ENCODE measurements at places on chromosomes 16 and 17. TPM values are rescaled to one million over a fixed set of nuclear protein-coding genes. Genes with fewer than 3 reads are reported as not detected.

The SLC12A3 gene
- not detected for total RNA-seq

DNA sequence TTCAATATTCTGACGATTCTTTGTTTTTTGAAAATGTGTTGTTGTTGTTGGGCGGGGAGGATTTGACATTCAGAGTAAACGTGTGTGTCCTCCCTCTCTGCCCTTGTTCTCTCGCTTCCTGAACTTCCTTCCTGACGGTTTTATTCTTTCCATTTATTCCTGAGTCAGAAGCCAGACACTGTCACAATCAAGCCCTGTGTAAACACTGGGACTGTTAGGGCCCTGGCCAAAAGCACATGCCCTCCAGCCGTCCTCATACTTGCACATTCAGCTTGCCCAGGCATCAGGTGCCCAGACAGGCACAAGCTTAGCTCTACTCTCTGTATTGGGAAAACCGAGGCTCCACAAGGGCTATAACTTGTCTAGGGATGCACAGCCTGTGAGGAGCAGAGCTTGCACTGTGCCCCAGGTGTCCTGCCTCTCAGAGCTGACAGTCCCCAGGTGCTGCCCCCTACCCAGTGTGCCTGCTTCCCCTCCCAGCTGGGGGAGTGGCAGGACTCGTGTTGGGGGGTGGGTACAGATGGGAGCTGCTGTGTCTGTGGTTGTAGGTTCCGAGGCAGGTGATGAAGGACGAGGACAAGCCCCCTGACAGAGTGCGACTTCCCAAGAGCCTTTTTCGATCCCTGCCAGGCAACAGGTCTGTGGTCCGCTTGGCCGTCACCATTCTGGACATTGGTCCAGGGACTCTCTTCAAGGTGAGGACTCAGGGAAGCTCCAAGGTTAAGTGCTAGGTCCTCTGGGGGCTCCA is 9.7 kb downstream of the ADGRG3 start:
- DNase-seq: no peak
- H3K4me3 ChIP-seq: no peak overlapping the region
- H3K4me1 ChIP-seq: no peaks in the 10 kb centered on the region
- H3K27ac ChIP-seq: no peak overlapping the region
- H3K36me3 ChIP-seq: no peaks in the 10 kb centered on the region

- DNase-seq: no peak
- no peaks in the 10 kb centered on the region for H3K27me3 ChIP-seq
- H3K36me3 ChIP-seq: no peaks in the 10 kb centered on the region
- H3K27ac ChIP-seq: no peak overlapping the region
These were observed 5.0 kb upstream of the PRR14 start for GRCh38 chr16:30645727-30646126.

- no peaks in the 10 kb centered on the region for H3K27me3 ChIP-seq
- H3K4me1 ChIP-seq: no peaks in the 10 kb centered on the region
- no peaks in the 10 kb centered on the region for H3K36me3 ChIP-seq
- no peak overlapping the region for H3K4me3 ChIP-seq
- no peak for DNase-seq
These were observed 21.9 kb downstream of the ATP2C2 start for GRCh38 chr16:84390131-84390785.

- H3K4me1 ChIP-seq: peaks cover 6% of the 10 kb centered on the region
- no peak for DNase-seq
- H3K27ac ChIP-seq: no peak overlapping the region
- no peak overlapping the region for H3K4me3 ChIP-seq
These were observed 129.6 kb upstream of the TNRC6C start for GRCh38 chr17:77828749-77829539.
